Amniotic epithelial cell (primary cell): ENCODE measurements at places on chromosomes 2 and 18.

DNA sequence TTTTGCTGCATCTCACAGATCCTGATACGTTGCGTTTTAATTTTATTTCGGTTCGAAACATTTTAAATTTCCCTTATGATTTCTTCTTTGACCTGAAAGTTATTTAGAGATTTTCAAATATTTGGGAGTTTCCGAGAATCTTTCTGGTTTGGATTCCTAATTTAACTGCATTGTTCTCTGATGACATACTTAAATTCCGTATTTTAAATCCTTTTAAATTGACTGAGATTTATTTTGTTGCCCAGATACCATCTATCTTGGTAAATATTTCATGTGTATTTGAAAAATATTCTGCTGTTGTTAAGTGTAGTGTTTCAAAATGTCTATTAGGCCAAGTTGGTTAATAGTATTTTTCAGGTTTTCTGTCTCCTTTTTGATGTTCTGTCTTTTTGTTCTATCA lies 37.7 kb downstream of the MROH2A start:
- DNase-seq = no peak

- no peak for DNase-seq
Observed at GRCh38 chr2:47964722-47965434, 58.6 kb upstream of the FBXO11 start.

DNA sequence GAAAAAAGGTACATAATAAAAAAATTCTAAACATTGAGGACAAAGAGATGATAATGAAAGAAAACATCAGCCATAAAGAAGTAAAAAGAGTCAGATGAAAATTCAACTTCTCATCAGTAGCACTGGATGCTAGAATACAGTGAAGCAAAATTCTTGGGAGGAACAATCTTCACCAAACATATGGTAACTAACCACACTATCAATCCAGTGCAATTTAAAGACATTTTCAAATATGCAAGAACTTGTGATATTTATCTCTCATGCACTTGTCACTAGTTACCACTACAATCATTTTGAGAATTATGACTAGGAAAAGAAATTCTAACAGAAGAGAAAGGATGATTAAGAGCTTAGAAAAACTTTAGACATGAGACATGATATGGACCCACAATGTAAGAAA lies 127.4 kb downstream of the RTTN start:
- no peak for DNase-seq

DNA sequence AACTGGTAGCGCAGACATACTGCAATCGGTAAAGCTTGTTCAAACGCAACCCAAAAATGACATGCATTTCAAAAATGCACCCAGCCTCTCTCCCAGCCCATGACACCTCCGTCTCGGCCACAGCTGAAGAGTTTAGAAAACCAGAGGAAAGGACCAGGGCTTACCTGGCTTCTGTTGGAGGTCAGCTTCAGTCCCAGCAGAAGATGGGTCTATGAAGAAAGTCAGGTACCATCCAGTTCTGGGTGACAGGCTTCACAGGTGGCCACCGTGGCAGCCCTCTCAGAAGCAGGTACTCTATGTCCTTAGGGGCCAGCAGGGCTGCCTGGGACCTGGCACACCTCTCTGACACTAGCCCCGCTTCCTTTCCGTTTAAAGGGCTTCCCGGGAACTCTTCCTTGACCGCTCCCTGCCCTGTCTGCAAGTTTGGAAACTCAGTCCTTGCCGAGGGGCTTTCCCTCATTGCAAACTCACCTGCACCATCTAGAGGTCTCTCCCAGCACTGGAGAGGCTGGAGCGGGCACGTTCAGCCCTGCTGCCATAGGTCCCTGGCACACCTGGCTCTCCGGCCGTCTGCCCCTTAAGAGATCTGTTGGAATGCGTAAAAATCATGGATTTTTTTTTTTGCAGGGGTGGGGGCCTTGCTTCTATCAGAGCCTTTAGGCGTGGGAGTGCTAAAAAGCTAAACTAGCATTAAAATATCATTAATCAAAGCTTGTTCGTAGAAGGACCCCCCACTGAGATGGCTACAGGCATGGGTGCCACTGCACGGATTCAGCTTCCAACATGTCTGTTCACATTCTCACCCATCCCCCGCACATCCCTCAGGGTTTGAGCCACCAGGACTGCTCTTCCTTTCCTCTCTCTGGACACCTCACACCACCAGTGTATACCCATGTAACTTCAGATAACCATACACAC lies at the start of gene EDAR:
EDAR (minus strand) TSS at position 425 of the 918 bp plus-strand sequence. CDS start 58,206 bp downstream, outside the sequence.
- DNase-seq = peak; percentile 24

GRCh38 chr2:126482582-126483464 lies 173.1 kb upstream of the GYPC start:
- DNase-seq = no peak

DNA sequence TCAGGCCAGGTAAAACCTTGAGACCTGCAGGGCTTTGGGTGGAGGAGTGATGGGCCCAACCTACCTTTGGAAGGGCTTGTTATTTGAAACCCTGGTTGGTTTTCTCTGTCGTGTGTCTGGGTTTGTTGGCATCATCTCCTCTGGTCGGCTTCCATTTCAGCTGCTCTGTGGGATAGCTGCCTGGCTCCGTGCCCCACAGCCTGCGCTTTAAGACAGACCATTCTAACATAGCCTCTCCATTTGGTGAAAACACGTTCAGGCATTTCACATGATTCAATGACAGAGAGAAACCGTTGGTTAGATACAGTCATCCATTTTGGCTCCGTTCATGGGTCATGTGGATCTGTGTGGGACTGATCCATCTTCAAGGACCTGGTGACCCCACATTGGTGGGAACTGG lies 37.0 kb upstream of the LYPD6B start:
- DNase-seq = no peak

DNA sequence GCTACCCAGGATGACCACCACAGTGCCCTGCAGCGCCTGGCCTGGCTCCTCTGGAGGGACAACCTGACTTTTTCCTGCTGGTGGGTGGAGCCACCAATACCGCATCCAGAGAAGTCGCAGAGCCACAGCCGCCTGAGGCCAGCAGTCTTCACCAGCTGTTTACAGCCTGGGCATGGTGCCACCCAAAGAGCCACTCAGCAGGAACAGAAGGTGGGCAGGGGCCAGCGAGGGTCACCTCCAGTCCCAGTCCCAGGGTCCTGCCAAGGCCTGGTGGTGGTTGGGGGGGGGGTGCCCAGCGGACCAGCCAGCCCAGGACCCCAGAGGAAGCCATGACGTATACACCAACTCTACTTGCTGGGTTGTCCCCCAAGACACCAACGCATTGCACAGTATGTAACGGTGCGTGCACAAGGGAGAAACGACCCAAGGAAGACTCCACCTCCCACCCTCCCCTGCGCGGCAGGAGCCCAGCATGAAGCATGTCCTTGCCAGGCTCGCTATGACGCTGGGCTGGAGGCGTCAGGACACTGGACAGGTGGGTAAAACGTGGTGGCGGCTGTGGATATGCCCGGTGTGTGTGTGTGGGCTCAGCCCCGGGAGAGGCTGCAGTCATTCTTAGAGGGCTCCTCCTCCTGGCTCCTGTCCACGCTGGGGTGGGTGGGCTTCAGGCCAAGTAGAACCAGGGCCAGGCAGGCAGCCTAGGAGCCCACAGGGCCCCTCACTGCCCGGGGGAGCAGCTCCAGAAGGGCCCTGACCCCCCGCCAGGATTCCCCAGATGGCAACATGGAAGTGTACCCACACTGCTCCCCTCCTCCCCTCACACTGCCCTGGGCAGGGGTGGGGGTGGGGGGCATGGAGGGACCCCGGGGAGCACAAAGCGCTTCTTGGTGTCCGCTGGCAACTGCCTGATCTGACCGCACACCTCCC lies 49.3 kb downstream of the HS6ST1 start:
- DNase-seq = no peak

- DNase-seq = peak; percentile 47
Observed at GRCh38 chr18:6543330-6543908, 128.7 kb upstream of the L3MBTL4 start.

DNA sequence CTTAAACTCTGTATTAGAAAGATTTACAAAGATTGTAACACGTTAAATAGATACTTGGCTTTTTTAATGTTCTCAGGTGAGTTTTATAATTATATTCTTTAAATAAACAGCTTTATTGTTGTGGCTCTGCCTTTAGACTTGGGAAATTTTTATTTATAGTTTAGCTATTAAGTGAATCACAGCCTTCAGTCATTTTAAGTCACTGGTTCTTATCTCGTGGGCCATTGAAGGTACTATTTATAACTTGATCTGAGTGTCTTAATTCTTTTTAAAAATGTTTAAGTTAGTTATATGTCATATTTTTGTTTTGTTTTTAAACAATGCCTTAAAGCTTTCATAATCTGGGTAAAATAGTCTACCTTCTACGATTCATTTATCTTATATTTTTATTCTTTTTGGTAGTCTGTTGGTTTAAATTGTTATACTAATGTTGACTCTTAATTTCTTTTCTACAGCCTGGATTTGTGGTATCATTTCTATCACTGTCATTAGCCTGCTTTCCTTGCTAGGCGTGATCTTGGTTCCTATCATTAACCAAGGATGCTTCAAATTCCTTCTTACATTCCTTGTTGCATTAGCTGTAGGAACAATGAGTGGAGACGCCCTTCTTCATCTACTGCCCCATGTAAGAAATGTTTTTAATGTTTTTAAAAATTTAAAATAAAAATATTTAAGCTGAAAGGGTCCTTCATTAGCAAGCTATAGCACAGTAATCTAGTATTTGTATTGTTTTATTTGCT lies 49.3 kb downstream of the SLC39A10 start:
- peak; percentile 55 for DNase-seq

DNA sequence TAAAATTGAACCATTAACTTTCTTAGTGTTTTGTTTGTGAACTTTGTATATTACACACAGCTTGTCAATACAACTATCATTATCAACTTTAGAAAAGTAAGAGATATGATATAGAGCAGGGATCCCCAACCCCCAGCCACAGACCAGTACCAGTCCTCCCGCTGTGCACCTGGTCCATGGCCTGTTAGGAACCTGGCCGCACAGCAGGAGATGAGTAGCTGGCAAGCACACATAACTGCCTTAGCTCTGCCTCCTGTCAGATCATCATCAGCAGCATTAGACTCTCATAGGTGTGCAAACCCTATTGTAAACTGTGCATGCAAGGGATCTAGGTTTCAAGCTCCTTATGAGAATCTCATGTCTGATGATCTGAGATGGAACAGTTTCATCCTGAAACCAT lies 491.0 kb upstream of the NXPH2 start:
- no peak for DNase-seq

DNA sequence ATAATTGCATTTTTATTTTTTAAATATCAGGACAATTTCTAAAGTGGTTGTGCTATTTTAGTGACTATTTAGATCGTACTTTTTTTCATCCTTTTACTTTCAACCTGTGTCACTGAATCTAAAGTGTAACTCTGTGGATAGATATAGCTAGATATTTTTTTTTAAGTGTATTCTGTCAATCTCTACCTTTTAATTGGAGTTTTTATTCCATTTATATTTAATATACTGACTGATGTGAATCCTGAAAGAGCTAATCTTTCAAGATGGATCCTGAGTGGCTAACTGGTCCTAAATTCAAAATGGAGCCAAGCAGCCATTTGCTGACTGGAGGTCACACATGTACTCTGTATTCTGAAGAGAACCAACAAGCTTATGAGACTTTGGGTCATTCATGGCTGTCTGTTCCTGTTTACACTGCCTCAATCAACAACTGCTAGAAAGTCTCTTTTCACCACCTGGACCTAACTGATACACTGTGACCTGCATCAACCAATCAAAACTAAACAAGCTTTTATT lies 4.6 kb upstream of the PSMD14 start:
- DNase-seq = no peak

- no peak for DNase-seq
Observed at GRCh38 chr2:127093648-127094210, 13.2 kb downstream of the BIN1 start.

GRCh38 chr18:73768043-73768442 lies 379.6 kb downstream of the FBXO15 start:
- no peak for DNase-seq

DNA sequence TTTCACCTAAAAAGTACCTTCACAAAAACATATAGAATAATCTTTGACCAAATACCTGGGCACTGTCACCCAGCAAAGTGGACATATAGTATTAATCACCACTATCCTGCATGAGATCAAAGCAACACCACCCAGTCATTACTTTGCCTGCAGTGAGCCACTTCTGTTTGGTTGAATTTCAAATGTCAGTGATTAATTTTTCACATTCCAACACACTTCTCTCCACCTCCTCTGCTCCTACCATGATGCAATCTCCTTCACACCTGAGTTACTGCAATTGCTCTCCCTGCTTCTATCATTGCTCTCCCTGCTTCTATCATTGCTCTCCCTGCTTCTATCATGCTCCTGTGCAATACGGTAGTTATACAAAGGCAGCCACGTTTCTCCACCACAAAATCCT lies 106.1 kb upstream of the NETO1 start:
- no peak for DNase-seq

DNA sequence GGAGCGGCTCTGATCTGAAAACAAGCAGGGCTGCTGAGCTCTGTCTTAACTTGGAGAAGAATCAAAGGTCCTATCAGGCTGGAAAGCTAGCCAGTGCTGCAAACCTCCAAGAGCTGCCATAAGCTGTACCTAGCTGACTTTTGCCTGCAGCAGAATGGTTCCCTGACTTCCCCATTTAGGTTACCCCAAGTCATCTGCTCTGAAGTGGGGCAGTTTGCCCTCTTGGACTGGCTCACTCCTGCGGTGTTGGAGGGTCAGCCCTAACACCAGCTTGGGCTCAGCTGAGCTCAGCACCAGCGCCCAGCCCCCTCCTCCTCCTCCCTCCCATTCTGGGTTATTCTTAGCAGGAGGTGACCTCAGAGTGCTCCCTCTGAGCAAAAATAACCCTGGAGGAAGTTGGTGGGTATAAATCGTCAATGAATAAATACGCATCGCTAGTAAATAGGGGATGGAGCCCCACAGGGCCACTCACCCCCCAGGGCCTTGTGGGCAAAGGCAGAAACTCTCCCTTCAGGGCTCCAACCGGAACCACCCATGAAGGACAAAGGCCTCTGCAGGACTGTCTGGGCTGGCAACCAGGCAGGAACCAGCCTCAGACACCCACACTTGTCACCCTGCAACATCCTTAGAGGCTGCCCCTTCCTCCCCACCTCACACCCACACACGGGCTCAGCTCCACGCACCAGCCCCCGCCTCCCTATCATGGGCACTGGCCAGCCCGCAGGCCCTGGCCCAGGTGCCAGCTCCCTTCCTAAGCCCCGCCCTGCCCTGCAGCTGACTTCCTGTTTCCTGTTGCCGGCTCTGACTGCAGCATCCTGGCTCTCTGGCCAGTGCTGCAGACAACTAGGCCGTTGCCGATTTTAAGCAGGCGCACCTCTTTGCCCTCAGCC lies 46.9 kb downstream of the DNMT3A start:
- DNase-seq = no peak

GRCh38 chr2:128410035-128410757 lies 91.5 kb upstream of the HS6ST1 start:
- no peak for DNase-seq

DNA sequence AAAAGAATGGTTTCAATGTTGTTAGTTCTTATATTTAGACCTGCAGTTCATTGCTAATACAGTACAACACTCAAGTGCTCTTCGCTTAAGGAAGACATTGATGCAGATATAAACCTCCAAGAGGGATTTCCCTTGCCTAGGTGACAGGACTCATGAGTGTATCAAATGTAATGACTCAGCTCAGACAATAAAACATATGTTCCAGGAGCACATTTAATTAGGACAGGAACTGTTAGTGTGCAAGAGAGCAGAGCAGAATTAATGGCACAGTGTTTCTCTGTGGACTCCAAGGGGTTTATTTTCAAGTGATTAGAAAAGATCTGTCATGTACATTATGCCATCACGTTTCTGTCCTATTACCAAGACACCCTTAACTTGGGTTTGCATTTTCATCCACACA lies 375.0 kb downstream of the LRRTM4 start:
- no peak for DNase-seq

- no peak for DNase-seq
Observed at GRCh38 chr2:147469471-147469870, 375.4 kb upstream of the ACVR2A start.

- peak; percentile 76 for DNase-seq
Observed at GRCh38 chr2:57373530-57373929, 673.1 kb upstream of the VRK2 start.
